ENCODE measurements at places on chromosomes 4 and X.

GRCh38 chr4:178693816-178694215, 1251.6 kb upstream of the AGA start:
- no peak for DNase-seq

DNA sequence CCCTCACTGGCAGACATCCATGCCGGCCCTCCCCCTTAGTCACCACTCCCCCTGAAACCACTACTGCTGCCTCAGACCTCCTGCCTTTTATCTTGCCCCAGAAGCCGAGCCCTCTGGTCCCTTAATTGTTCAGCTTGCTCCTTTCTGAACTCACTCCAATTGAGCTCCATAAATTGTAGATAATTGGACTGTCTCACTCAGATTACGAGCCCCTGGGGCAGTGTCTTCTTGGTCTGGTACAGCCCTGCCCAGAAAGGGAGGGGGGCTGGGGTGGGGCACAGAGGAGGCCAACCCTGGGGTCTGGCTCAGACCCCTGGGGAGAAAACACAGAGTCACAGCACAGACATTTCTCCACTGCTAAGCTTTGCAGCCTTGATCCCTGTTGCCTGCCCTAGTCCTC, 39.4 kb downstream of the NALF2 start:
- DNase-seq = no peak

DNA sequence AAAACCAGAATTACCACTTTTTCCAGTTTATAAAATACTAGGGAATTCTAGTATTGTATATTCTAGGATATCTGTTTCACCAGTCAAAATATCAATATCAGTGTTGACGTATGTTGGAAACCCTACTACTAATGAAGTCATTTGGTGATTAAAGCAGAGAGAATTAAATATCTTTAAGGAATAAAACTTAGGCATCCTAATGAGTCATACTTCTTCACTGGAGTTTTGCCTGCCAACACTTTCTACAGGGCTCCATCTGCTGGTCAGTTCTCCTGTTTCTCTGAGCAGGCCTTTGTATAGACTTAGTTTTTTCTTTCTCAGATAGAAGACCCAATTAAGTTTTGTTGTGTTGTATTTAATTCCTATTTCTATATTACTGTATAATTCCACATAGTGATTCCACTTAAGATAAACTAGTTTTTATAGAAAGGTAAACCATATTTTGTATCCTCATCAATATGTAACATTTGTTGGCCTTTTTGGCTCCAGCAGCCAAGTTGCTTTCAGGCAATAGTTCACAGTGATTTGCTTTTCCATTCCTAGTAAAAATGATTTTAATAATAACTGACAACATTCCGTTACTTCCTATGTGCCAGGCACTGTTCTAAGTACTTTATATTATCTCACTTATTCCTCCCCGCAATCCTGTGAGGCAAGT, 3.5 kb downstream of the AP1AR start:
- DNase-seq = peak; percentile 34

- DNase-seq = no peak
These were observed 3.7 kb downstream of the MTMR1 start for GRCh38 chrX:150696866-150697265.

GRCh38 chrX:27254656-27255055, 208.5 kb downstream of the PPP4R3C start:
- DNase-seq = no peak

DNA sequence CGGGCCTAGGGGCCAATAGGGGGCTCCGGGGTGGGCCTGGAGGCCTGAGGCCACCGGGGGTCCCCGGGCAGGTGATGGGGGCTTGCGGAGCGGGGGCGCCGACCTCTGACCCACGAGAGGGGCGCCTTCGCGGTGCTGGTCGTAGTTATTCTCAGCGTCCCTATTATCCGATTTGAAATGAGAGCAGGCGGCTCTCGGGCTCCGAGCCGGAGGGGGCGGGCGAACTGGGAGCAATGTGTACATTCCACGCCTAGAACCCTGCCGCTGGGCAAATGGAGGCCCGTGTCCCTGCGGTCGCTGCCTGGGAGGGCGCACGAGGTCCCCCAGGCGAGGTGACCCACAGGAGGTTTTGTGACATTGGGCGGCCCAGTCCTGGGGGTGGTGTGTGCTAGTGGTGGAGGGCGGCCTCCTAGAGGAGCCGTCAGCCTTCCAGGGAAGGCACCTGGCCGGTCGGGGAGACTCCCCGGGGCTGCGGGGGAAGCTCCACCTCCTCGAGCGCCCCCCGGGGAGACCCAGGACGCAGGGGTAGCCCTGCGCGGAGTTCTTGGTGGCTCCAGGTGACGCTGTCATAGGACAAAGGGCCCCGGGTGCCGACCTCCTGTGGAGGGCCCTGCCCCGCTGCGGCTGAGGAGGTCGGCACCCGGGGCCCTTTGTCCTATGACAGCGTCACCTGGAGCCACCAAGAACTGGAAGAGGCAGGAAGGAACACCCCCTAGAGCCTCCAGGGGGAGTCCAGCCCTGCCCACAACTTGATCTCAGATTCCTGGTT, 102.6 kb upstream of the PRKX start:
- no peak for DNase-seq

DNA sequence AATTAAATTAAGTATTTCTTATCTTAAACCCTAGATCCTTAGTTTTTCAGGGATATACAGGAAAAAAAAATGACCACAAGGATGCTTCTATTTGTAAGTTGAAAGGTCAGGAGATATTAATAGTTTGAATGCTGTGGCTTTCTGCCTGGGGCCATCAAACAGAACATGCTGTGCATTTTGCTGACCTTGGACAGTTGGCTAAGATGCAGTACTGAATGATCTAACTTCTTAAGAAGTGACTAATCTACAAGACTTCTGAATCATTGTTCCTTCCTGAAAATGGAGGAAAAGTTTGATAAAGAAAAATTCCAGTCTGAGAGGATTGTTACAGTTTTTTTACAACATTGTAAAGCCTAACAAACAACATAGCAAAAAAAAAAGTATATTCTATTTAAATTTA, 237.8 kb upstream of the JADE1 start:
- DNase-seq = no peak

- DNase-seq = no peak
These were observed 212.4 kb upstream of the PACRGL start for GRCh38 chr4:20487852-20488251.

DNA sequence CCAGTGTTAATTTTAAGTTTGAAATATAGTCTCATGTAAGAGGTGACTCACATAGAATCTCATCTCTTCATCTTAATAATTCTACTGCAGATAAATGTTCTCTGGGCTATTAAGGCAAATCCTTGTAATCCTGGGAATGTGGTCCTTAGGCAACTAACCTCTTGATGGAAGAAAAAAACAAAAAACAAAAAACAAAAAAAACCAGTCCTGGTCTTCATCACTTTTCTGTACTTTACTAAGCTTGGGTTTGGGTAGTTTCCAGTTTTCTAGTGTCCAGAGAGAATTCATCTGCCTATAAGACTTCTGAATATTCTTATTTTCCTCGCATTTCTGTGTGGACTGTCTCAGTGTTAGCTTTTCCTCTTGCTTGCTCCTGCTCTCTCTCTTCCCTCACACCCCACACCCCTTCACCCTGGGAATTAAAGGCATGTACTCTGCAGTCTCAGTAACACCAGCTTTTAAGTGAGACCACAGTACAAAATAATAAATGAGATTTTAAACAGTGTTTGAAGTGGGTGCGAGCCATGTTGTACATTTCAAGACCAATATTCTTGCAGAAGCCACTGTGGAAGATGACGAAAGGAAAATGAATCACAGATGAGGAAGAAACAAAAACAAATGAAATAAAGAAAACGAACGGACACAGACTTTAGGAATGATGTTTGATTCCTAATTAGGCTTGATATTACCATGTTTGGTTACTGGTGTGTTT, 51.7 kb downstream of the HAND2 start:
- no peak for DNase-seq

- DNase-seq = no peak
These were observed 59.9 kb downstream of the SNX25 start for GRCh38 chr4:185269286-185269685.

GRCh38 chrX:74262452-74263209, 41.3 kb upstream of the ZCCHC13 start:
- no peak for DNase-seq

DNA sequence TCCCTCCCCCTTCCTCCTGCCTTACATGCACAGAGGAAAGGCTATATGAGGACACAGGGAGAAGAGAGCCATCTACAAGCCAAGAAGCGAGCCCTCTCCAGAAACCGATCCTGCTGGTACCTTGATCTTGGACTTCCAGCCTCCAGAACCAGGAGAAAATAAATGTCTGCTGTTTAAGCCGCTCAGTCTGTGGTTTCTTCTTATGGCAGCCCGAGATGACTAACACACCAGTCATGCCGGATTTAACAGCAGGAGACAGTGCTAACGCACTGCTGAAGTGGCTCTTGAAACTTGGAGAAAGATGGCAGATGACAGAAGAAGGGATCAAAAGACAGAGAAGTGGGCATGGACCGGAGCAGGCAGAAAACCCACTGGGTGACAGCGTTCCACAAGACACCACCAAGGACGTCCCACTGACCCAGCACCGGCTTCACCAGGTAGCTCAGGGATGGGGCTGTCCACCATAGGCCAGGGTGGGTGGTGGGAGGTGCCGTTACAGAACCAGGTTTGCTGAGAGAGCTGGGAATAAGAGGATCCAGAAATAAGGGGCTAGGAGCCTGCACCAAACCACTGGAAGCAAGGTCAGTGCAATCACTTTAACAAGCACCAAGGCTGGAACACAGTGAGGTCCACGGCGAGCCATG, 6.2 kb upstream of the MAN2B2 start:
- DNase-seq = no peak

GRCh38 chr4:16669036-16669435, 229.4 kb downstream of the LDB2 start:
- no peak for DNase-seq

GRCh38 chrX:20567108-20567507, 300.4 kb upstream of the RPS6KA3 start:
- no peak for DNase-seq

DNA sequence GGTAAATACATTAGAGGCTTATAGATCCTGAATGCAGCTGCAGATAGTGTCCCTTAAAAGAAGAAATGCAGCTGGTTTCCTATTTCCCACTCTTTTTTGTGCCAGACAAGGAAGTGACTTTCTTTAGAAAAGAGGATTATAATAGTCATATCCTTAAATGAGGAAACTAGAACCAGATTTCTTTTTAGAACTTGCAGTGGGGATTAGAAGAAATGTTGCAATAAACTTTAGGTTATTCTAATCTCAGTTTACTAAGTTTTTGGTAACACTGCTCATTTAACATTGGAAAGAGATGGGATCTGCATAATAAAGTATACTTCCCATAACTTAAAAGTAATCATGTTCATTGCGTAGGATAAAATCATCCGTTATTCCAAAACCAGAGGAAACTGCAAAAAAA, 101.9 kb downstream of the SLIT2 start:
- DNase-seq = no peak

GRCh38 chr4:687048-687970, 1.6 kb downstream of the SLC49A3 start:
- DNase-seq = no peak

DNA sequence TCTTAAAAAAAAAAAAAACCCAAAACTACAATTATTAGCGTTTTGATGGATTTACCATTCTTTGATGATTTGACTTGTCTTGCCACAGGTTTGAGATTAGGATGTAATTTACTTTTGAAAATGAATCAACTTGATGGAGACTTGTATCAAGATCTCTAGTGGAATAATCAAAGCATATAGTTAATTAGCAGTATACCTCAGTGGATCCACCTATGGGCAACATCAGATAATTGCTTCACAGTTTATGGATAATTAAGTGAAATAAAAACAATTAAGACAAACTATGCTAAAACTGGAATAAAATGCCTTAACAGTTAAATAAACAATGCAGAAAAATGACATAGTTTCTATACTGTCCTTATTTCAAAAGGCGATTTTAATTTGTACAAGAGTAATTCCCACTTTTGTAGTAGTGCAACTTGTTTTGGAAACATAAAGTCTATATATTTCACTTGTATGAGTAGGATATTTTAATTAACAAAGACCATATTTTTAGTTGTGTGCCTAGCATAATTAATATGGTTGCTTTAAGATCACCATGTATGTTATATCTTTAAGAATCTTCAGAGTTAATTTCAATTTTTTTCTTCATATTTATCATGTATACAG, 4.2 kb downstream of the CPEB2 start:
- DNase-seq = no peak

DNA sequence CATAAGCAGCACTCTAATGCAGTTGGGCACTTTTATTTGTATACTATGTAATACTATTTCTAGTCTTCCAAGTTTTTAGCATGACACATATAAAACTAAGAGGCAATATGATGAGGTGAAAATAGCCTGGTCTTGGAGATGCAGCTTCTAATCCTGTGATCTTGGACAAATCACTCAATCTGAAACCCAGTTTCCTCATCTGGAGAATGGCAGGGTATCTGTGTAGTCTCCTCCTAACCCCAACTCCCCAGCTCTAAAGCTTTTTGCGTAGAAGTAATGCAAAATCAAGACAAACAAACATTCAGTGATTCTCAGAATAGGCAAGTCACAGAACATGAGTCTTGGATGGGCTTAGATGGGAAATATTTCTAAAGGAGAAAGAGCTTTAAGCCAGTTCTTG, 36.7 kb upstream of the IL21 start:
- no peak for DNase-seq

- no peak for DNase-seq
These were observed 505.1 kb downstream of the PPARGC1A start for GRCh38 chr4:23384741-23385140.

GRCh38 chr4:86818841-86819240, 30.3 kb downstream of the SLC10A6 start:
- no peak for DNase-seq

DNA sequence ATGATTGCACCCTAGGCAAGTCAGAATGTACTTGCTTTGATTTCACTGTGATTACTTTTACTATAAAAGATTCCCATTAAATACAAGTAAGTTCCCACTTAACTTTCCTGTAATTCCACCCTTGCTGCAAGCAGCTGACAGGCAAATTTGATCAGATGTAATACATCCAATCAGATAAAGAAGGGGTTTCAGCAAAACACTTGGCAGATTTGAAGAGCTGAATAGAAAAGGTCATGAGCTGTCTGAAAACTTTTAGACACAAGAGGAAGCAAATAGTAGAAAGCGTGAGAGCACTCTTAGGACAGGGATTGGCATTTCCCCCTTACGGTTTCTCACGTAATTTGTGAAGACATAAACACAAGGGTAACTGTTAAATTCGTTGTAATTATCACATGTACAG, 22.8 kb downstream of the HSD17B13 start:
- no peak for DNase-seq

DNA sequence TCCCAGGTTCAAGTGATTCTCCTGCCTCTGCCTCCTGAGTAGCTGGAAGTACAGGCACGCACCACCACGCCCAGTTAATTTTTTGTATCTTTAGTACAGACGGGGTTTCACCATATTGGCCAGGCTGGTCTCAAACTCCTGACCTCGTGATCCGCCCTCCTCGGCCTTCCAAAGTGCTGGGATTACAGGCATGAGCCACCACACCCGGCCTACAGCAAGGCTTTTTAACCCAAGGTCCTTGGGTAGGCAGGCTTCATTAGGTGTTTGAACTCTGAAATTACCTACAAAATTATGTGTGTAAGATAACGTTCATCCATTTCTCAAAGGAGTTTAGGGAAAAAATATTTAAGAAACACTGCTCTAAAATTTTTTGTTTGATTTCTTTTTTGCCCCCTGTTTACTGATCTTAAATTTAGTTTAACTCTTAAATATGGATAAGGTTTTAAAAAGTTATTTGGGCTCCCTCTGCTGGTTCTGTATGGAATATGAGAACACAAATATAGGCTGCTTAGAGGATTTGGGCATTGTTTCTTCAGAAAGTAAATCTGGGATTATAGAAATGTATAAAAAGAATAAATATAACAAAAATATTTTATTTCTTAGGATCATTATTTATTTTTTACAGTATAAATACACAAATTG, 92.8 kb downstream of the CBR4 start:
- no peak for DNase-seq

All from activated CD4-positive, CD25-positive, alpha-beta regulatory T cell treated with anti-CD3 and anti-CD28 coated beads, Interleukin-2, amount 50 U/mL, for 16 hours (primary cell).